Trophoblast cell (in vitro differentiated cells and primary cell): ENCODE measurements at places on chromosomes 3 and 15.

DNA sequence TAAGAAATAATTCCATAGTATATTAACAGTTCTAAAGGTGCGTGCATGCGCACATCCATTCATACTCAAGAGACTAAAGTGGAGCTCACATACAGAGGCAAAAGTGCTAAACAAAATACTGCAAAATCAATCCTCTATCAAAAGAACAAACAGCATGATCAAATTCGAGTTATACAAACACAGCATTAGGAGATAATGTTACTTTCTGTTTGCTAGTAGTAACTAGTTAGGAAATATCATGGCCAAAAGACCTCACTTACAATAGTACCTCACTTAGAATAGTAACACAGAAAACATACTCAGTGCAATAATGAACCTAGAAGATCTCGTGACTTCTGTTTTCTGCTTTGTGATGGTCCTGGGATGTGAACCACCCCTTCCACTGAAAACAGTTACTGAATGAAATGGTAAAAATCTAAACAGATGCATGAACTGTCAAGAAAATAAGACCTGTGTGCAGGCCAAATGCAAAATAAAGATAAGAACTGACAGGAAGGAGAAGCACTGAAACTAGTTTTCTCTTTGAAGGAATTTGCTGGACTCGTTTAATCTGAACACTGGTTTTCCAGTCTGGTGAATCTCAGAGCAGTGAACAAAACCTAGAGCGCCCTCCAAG is 20.9 kb upstream of the CEMIP start:
- DNase-seq = no peak

DNA sequence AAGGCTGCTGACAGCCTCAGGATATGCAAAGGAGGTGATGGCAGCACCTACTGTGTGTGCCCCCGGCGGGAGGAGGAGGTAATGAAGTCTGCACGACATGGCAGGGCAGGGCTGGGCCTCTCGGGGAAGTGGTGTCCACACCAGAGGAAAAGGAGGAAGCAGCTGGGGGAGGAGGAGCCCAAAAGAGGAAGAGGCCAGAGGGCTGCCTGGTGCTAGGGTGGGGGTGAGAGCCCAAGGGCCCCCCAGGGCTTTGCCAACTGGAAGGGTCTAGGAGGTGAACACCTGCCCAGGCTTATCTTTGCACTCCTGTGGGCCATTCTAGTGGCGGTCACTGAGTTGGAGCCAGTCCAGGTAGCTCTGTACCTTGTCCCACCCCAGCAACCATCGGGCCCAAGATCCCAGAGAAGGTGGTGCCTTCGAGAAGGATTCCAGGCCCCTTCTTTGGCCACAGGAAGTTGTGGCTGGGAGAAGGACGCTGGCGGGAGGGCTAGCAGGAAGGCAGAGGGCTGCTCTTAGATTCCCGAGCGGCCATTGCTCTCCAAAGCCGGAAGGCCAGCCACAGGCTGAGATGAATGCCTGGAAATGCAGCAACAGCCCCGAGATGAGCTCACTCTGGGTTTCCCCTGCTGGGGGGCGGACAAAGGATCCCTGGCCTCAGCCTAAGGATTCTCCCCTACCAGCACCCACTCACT is 7.0 kb downstream of the GNAI2 start:
- peak; percentile 77 for DNase-seq

GRCh38 chr15:44489464-44489863 is 47.5 kb upstream of the EIF3J start:
- no peak for DNase-seq

GRCh38 chr15:57532731-57533447 is 58.8 kb upstream of the MYZAP start:
- DNase-seq = no peak

DNA sequence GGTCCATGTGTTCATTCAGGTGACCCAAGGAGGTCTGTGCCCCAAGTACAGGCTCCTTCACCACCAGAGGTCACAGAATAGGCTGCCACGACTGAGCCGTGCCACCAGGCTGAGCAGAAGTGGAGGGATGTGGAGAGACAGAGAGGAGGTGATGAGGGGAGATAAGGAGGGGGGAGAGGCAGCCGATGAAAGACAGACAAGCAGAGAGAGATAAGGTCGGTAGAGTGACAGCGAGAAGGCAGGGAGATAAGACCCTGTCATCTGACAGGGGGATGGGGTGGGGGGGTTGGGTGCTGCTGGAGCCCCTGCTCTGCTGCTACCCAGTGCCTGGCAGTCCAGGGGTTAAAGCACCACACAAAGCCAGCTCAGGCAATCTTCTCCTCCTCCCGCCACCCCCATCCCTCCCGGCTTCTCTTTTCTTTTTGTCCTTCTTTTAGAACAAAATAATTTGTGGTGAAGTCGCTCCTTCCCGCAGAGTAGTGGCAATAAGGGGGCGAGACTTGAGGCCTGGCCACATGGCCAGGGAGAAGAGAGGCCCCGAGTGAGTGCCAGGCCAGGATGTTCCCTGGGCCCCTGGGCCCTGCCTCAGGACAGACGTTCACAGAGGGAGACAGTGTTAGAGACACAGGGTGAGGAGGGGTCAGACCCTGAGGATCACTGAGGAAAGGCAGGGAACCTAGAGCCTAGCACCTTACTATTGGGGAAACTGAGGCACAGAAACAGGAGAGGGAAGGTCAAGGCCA is 67.9 kb downstream of the CACNA2D2 start:
- DNase-seq = no peak

DNA sequence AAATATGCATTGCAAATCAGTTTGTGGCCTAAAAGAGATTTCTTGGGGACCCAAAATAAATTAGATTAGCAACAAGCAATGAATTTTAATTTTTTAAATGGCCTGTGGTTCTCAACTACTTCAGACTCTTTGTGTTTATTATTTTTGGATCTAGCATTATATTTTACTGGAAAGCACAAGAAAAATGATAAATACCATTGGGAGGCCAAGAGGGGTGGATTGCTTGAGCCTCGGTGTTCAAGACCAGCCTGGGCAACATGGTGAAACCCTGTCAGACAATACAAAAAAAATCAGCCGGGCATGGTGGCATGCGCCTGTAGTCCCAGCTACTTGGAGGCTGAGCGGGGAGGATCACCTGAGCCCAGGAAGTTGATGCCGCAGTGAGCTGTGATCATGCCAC is 13.6 kb downstream of the LACTB start:
- no peak for DNase-seq

DNA sequence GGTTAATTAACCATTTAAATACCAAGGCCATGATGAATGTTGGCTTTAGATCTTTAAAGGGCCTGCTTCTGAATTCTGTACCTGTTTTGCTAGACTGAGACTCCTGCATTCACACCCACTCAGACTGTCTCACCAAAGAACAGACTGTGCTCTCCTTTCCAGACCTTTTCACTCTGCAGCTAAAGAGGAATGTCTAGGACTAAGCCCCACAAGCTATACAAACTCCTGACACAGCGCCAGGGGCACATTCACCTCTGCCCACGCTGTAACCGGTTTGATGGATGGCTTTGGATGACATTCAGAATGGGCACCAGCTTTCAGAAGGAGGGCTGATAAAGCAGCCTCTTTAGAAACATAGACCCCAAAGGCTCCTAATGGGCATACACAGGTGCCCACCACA is 200.1 kb downstream of the KCNMB2 start:
- DNase-seq = no peak
